Mesothelial cell of epicardium (in vitro differentiated cells): ENCODE measurements at places on chromosomes 6 and 20. TPM values are rescaled to one million over a fixed set of nuclear protein-coding genes. Genes with fewer than 3 reads are reported as not detected.

Gene VGLL2
- total RNA-seq, result not detected in 3 replicates

Gene CDH4
- total RNA-seq, result 1.1 to 1.7 TPM (median 1.6 TPM) in 3 replicates

Gene OARD1
- total RNA-seq, result 24.6 to 26.8 TPM (median 26.8 TPM) in 3 replicates

DNA sequence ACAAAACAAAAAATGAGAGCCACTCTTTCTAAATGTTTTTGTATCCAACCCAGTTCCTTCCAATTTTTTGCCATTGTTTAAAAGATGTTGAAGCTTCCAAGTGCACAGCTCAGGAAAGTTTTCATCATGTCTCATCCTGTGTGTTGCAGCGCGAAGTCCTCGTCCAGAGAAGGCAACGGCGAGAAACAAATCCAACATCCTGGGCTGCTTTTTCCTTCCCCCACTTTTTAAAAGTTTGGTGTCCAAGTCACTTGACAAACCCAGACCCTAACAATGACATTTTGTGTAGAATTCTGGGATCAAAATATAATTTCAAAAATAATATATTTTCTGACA is 92.3 kb downstream of the ANKRD60 start:
- DNase-seq, result no peak

Gene PTCHD4
- total RNA-seq, result 7.8 to 8.6 TPM (median 8.5 TPM) in 3 replicates

Gene SLA2
- 0.16 to 0.18 TPM (median 0.18 TPM) in 3 replicates for total RNA-seq

GRCh38 chr20:44095831-44096230 is 91.2 kb downstream of the JPH2 start:
- DNase-seq, result no peak

- no peak for DNase-seq
Observed at GRCh38 chr20:63083831-63084562, 77.2 kb upstream of the BHLHE23 start.
